ENCODE measurements at places on chromosomes 7 and 10.

DNA sequence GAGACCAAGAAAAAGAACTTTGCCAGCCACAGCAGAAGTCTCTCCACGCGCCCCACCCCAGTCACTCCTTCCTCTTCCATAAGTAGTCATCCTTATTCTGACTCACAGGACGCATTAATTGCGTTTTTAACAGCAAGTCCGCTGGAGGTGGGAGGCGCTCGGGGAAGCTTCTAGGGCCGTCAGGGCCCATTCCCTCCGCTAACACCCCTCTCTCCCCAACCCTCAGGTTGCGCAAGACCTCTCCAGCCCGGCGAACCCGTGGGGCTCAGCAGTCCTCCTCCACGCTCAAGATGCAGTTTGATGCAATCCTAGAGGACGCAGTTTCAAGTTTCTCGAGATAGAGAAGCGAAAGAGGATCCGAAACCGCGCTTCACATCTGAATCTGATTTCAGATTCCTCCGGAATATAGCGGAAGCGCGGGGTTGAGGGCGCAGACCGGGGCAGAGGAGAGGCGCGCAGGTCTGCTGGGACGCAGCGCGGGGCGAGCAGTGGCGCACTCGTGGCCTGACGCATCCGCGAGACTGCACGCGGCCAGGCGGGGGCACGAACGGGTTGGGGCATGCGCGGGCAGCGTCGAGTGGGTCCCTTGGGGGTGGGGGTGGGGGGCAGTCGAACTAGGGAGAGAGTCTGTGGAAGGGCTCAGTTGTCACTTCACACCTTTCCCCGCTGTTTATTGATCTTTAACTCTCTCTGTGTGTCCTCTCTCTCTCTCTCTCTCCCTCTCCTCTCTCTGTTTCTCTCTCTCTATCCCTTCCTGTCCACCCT is 37.8 kb upstream of the PSAP start:
- DNase-seq, result peak; percentile 73

GRCh38 chr10:79224263-79224949 is 122.9 kb upstream of the PPIF start:
- no peak for DNase-seq

DNA sequence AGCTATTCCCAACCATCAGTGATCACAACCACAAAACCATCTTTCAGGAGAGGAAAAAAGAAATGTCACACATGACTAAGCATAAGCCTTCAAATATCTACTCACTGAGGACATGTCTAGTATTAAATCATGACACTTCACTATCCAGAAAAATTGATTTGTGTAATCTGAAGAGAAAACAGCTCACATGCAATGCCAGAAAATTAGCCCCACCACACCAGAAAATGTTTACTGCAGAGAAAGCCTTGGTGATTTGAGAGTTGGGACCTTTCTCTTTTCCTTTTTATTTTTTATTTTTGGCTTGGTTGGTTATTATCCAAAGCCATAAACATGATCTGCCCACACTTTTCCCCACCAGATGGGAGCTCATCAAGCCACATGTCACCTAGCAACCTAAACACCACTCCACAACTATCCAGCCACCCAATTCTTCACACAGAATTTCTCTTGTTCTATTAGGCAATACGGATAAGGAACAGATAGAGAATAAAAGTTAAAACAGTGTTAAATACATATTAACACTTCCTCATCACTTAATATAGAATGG is 3.1 kb downstream of the PARD3 start:
- DNase-seq, result peak; percentile 41

DNA sequence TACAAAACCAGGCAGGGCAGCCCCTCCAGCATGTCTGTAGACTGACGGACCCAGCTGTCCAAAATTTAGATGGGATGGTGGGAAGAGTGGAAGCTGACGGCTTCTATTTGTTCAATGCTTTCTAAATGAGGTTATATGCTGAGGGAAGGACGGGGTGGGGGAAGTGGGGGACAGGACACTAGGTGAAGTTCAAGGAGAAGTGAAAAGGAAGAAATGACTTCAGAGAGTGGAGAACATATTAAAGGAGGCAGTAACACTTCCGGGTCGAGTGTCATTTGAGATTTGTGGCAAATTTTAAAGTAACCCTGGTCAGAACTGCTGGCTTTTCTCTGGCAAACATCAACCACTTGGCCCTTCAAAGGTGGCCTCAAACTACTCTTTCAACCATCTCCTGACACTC is 9.4 kb downstream of the PIP4K2A start:
- no peak for DNase-seq

- no peak for DNase-seq
Observed at GRCh38 chr10:132974886-132975830, 32.8 kb upstream of the CFAP46 start.

GRCh38 chr7:17558135-17558534 is 259.7 kb downstream of the AHR start:
- DNase-seq, result no peak

GRCh38 chr7:137961200-137962177 is 40.4 kb downstream of the CREB3L2 start:
- DNase-seq, result no peak

GRCh38 chr10:4352414-4352961 is 473.5 kb upstream of the AKR1E2 start:
- DNase-seq, result no peak

DNA sequence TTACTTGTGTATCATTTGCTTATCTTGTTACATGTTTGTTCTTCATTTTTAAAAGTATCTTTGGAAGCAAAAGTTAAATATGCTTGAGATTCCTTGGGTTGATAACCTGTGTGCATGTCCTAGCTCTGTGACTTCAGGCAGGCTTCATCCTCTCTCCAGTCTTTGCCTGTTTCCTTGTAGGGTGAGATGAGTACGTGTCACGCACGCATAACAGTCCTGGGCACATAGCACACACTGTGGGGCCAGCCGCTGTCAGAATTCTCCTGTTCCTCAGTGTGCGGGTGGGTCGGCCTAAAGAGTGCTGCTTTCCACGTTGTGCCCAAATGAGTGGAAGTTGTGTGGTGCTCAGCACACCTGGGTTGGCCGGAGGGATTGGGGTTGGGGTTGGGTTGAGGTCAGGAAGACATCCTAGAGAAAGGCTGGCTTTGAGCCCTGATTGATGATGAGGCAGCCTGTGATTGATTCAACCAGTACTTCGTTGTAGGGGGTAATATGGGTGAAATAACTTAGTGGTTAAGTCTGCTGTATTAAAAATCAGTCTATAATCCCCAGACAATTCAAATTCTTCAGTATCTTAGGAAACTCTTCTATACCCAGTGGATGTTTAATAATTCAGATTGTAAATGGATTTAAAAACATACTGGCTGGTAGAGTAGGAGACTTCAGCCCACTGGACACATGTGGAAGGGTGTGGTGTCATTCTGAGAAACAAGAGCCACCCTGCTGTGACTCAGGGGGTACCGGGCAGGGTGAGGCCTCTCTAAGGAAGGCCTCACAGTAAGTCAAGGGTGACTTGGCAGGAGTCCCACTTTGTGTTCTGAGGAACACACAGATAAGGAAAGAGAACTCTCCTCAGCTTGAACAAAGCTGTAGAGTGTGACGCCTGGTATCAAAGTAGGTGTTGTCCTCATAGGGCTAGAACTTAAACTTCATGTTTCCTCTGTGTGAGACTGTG is 54.8 kb downstream of the DAGLB start:
- DNase-seq, result peak; percentile 72

DNA sequence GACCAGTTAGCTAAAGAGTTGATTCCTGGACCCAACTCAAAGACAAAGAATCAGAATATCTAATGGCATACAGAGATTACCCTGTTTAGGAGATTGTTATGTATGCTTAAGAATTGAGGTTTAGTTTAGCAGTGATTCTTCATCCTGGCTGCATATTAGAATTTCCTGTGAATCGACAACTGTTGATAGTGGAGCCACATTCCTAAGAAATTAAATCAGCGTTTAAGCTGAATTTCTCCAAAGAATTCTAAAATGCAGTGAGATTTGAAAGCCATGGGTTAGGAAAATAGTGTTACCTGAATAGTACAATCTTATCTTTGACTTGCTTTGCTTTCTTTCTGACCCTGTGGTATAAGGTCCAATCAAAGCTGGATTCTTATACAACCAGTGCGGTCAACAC is 16.4 kb upstream of the FERD3L start:
- DNase-seq, result no peak

- DNase-seq, result no peak
Observed at GRCh38 chr7:159127691-159128642, 16.7 kb downstream of the VIPR2 start.

DNA sequence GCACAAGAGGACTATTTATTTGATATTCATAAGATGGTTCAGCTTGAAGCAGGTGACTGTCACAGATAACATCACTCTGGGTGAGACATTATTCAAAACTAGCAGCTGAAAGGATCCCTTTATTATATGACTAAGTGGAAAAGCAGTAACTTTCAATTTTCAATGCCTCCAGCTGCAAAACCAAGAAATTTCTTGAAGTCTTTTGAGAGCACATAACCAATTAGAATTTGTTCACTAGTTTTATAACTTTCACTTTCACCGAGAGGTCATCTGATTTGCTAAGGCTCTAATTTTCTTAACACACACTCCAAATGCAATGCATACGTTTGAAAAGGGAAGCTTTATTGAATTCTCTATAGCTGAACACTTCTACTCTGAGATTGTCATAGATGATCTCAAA is 88.6 kb upstream of the KLF14 start:
- no peak for DNase-seq

DNA sequence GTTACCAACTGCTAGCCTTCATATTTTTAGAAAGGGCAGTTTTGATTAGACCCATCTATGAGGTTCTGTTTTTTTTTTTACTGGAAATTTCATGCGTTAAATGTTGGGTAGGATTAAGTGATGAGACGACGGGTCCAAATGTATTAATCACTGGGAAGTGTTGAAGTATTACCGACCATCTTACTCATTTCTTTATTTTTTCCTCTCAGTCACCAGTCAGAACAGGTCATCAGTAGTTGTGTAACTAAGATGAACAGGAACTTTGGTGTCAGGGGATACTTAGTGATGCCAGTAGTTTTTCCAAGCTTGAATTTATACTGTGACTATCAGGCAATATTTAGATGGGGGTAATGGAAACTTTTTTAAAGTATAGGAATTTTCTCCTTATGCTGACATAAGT is 14.2 kb downstream of the TFAM start:
- DNase-seq, result no peak

DNA sequence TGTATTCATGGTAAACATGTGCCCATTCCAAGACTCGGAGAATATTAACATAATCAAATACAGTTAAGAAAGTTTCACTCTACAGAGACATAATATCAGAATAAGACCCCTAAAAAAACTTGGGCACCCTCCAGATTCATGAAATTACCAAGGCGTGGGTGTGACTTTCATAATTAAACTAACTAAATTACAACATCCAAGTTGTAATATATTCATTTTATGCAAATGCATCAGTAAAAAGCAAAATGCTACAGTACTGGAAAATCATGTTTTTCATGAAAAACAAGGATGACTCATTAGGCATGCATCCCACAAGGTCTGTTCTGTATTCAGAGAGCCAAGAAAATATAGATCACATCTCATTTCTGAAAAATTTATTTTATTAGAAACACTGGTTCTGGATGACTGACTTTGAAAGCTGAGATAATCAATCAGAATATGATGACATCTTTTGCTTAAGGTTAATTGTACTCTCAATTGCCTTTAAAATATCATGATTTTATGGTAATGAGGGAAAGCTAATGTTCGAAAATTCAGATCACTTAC is 248.8 kb upstream of the SMIM30 start:
- no peak for DNase-seq

GRCh38 chr7:100575746-100576383 is 2.2 kb upstream of the SAP25 start:
- no peak for DNase-seq

GRCh38 chr10:130717083-130717482 is 580.9 kb downstream of the GLRX3 start:
- DNase-seq, result no peak

- peak; percentile 86 for DNase-seq
Observed at GRCh38 chr7:98922392-98923187, 44.3 kb downstream of the TRRAP start.

DNA sequence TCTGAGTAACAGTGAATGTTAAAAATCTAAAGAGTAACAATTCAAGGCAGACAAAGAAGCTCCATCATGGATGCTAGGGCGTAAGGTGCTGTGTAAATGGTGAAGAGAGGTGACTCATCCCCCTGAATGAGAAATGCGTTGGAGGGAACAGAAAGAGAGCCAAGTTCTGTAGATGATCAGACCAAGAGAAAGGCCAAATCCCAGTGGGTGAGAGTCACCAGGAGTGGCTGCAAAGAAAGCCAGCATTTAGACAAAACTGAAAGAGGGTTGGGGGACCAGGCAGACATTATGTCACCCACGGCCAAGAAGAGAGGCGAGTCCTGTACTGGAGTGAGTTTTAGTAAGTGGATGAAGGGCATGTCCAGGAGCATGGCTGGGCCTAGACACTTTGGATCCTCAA is 153.1 kb downstream of the TRIL start:
- peak; percentile 78 for DNase-seq

DNA sequence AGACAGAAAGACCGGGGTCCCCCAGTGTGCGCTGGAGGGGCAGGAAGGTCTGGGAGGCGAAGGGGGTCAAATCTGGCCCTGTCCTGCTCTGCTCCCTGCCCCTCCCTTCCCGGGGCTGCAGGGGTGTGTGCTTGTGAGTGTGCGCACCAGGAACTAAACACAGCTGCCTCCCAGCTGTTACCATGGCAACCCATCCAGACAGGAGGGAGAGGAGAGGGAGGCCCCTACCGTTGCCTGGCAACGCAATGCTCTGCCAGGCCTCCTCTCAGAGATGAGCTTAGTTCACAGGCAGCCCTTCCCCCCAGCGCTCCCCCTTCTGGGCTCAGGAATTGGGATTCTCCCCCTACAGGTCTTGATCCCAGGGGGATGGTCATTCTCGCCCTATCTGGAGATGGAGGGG is 6.1 kb downstream of the NYAP1 start:
- DNase-seq, result peak; percentile 91

DNA sequence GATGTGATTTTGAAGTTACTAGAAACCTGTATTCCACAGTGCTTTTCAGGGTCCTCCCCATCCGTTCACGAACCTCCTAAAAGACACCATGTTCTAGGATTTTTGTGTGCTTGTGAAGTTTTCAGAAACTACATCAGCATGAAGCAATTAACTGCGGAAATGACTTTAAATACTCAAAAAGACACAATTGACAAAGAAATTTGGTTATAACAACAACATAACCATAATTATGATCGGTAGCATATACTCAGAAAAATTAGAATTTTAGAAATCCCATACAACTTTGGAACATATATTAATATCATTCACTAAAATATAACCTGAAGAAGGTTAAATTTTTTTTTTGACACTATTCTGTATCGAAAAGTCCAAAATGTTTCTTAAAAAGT is 43.8 kb upstream of the FAM20C start:
- DNase-seq, result no peak

DNA sequence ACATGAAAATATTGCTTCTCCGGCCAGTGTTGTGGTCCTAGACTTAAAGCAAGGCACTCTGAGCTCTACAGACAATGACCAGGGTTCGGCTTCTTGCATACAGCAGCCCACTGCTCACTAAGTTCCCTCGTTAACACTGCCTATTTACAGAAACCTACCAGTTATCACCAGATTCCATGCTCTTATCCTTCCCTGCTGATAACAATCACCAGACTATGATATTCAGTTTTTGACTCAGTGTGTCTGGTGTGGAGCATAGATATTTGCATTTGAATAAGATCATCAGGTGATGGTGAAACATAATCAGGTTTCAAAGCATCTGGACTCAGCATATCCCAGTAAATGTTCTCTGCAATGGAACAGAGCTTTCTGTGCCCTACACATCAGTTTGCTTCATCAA is 182.3 kb downstream of the SNX13 start:
- no peak for DNase-seq

Data from astrocyte of the spinal cord (primary cell).